ENCODE measurements at places on chromosomes 2 and 18.

GRCh38 chr18:67813380-67814028 is 297.0 kb upstream of the DSEL start:
- DNase-seq = no peak

GRCh38 chr2:7468955-7469354 is 551.7 kb downstream of the RNF144A start:
- peak; percentile 3 for DNase-seq

DNA sequence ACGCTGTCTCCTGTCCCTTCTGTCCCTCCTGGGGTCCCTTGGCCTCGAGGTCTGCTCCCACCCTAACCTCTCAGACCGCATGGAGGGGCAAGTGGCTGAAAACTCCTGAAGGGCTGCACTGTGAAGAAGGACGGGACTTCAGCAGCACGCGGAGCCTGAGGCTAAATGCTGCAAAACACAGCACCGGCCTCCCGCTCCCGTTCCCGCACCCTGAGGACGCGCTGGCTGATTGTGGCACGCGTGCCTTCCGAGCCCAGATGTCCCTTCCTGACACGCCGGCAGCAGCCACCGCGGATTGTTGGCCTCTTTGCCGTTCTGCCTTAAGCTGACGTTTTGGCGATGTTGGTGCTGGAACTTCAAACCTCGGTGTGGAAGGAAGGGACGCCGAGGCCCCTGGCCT is 125.9 kb upstream of the CTDP1 start:
- no peak for DNase-seq

GRCh38 chr18:61589724-61590065 is 256.5 kb downstream of the CDH20 start:
- no peak for DNase-seq

DNA sequence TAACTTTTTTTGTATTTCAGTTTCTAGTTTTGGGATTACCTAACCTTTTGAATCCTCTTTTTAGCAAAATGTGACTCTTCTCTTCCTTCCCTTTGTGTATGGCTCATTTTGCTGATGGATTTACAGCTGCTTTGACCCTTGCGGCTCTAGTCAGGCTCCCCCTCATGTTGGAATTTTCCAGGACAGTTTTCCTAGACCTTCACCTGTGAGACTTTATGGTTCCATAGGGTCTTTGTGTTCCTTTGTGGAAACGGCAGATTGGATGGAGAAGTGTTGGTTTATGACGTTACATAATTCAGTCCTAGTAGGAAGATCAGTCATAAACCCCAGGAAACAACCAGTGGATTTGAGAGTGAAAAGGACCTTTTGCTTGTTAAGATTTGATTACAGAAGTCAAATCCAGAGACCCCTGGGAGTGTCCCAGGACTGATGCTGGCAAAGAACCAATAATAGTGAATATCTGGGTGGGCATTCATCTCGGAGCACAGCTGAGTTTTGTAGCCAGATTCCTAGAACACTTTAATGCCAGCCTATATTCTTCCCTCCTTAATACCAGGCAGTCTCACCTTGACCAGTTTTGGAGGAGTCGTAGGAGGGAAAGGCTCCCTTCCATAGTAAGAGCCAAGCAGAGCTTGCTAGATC is 42.7 kb downstream of the SOCS6 start:
- no peak for DNase-seq

DNA sequence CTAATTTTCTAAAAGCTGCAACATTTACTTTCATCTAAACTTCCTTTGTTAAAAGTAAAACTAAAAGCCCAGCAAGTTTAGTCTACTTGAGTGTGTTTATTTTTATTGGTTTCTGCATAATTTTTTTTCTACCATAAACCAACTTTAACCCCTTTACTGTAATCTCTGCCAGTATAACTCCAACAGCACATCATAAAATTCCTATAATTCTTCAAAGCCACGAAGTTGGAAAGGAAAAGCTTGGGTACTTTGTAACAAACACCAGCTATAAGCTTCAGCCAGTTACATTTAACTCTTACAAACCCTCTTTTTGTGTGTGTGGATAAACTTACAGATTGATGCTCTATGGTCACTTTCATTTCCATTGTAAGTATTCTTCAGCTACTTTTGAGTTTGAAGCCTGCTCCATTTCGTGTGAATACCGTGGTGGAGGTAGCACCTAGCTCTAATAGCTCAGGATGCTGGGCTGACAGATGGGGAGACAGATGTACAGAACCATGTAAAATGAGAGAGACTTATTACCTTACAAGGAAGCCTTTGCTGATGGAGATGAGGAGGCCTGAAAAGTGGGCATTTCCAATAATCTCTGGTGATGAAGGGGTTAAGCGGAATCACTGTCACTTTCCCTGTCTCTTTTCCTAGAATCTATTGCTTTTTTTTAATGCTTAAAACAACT is 42.5 kb downstream of the ZEB2 start:
- no peak for DNase-seq

DNA sequence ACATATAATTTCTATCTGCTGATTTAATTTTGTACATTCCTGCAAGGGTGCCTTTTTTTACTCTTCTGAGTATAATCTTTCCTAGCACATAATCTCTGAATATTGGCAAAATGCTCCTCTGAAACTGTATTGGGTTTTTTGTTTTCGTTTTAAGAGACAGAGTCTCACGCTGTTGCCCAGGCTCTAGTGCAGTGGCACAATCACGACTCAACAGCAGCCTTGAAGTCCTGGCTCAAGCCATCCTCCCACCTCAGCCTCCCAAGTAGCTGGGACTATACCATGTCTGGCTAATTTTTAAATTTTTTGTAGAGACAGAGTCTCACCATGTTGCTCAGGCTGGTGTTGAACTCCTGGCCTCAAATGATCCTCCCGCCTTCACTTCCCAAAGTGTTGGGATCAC is 104.9 kb downstream of the SPTBN1 start:
- DNase-seq = no peak

DNA sequence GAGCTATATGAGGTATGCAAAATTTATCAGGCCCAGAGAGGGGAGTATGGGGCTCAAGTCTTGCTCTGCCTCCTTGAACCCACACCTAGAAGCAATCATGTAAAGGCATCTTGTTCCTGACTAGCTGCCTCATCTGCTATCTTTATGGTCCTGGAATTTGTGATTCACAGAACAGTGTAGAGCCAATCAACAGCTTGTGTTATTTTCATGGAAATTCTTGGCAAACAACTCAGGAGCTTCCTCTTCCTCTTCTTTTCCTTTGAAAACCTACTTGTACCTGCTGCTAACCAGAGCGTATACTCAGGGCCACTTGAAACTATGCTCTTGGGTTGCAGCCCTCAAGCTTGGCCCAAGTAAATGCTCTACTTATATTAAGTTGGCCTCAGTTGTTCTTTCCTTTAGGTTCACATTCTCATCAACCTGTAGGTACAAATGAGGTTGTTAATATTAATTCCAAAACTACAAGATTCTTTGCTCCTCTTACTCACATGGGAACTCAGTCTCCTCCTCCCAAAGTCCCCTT is 3.5 kb upstream of the NOSTRIN start:
- no peak for DNase-seq

DNA sequence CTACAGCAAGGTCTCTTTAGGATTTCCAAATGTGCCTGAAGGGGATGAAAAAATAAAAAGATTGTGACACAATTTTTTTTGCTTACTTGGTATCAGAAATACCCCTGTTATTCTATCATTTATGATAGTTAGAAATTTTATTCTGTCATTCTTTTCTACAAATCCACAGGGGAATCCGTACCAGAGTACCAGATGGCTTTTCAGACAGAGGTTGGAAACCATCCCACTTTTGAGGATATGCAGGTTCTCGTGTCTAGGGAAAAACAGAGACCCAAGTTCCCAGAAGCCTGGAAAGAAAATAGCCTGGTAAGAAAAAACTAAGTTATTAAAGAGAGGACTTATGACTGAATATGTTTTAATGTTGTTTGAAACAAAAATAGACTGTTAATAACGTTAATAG is 92.6 kb upstream of the FAM117B start:
- DNase-seq = peak; percentile 8

- DNase-seq = peak; percentile 35
Measured at GRCh38 chr18:78713726-78714125, 265.9 kb upstream of the SALL3 start.

DNA sequence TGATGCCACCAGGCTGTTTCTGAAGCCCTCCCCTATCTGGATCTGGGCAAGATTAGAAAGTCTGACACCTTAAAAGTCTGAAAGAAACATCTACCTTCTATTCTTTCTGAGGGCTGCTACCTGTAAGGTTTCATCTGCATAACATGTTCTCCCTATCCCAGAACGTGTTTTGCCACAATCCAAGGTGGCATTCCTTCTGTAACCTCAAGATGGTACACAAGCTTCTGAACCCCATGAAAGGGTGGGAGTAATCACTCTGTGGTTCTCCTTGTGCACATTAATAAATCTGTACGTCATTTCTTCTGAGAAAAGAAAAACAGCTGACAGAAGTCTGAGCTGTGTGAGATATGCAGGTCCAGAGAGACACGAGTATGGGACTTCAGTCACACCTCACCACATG is 41.8 kb upstream of the MSH6 start:
- no peak for DNase-seq

DNA sequence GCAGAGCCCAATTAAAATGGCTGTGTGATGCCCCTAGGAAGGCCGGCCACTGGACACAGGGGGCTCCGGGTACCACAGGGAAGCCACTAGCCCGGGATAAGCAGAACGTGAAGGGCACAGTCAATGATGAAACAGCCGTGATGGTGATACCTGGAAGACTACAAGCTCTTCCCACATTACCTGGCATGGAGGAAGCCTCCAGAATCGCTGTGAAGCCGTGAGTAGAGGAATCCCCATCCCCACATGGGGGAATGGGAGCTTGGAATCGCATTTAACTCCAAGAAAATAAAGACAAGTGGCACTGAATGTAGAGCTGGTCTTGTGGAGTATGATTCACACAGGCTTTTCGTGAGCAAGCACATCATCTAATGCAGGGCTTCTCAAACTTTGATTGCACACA is 16.1 kb downstream of the GALNT14 start:
- no peak for DNase-seq

DNA sequence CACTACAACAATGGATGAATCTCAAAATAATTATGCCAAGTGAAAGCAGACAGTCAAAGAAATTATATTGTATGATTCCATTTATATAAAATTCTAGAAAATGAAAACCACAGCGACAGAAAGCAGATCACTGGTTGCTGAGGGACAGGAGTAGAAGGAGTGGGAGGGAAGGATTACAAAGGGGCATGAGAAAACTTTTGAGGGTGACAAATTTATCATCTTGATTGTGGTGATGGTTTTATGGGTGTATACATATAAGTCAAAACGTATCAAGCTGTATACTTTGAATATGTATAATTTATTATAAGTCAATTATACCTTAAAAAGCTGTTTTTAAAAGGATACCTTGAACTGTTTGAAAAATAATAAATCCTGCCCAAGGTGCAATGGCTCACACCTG is 27.7 kb downstream of the ATF2 start:
- no peak for DNase-seq

DNA sequence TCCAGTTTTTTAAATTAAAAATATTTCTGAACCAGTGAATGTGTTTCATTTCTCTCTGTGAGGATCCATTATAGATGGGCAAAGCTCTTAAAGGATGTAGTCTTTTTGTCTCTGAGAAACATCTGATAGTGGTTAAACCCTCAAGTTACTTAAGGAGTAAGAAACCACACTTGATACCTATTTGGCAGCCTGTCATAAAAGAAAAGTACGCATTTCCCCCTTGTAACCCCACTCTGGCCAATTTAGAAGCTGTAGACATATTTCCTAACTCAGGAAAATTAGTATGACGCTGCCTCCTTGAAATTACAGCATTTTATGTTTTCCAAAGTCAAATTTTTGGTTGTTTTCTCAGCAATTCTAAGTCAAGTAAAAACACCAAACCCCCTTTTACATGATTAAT is 2.0 kb downstream of the STAT4 start:
- DNase-seq = no peak

DNA sequence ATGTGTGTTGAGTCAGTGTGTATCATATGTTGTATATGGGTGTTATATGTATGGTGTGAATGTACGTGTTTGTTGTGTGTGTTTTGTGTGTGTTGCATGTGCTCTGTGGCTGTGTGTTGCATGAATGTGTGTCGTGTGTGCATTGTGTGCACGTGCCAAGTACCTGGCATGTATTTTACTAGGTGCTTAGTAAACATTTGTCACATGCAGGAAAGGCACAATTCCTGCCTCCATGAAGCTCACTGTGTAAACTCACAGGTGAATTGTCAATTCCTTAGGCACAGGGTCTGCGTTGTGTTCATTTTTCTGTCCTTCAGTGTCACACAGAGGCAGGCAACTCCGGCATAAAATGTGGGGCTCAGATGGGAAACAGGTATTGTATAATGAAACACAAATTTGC is 22.3 kb upstream of the IL1R1 start:
- DNase-seq = no peak
